MCF 10A (cell line): ENCODE measurements at places on chromosomes 1 and 21.

DNA sequence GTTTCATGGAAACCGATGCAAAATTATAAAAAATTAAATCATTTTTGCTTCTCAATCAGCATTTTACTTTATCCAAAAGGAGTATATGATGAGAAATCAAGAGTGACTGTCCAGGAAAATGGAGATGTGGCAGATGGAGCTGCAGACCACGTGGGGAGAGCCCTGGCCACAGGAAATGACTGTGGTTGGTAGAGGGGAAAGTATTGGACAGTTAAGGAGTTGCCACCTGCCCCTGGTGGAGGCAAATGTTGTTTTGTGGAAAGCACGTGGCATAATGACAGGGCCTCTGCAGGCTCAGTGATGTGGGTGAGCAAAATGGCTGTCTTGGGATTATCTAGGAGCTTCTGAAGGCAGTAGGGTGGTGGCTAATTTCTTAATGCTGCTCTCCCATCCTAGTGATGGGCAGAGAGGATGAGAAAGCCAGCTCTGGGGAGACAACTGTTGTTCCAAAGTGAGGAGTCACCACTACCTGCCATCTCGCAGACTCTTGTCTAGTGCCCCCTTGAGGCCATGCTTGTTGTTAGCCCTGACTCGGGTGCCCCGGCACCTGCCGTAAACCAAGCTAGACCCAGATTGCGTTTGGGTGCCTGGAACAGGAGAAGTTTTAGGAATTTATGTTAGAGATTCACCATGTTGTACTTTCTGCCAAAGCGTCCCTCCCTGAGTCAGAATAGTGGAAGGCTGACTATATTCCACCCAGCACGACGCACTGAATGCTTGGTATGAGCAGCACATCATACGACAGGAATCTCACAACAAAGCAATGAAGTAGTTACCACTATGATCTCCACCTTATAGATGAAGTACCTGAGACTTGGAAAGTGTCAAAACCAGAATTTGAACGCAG is 144.0 kb downstream of the ROR1 start:
- peak; percentile 46 for DNase-seq

DNA sequence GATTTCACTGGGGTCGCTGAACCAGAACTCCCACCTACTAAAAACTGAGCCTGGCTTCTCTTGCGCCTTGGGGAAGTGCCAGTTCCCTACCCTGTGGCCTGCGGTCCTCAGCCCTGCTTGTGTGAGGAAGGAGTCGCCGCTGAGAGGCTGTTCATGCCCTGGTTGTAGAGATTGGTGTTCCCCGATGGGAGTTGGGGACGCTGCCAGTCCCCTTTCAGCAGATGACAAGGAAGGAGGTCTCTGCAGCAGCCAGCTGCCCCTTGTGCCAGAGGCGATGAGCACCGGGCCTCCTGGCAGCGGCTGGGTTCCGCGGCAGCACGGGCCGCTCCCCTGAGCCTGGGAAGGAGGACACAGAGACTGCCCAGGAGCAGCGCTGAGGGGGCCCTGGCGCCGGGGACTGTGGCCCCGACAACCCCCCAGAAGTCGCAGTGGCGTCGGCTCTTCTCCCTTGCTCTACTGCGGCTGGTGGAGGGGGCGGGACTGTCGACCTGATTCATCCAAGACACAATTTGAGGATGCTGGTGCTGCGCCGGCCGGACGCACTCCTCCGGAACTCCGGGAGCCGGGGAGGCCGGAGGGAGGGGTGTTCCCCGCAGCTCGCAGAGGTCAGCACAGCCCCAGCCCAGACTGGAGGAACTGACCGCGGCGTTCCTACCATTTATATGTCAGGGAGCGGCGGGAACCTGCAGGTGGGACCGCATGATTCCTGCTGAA is 12.0 kb upstream of the ADORA3 start:
- DNase-seq = no peak

- no peak for DNase-seq
These were observed 3.2 kb downstream of the GSTM2 start for GRCh38 chr1:109671067-109671466.

- no peak for DNase-seq
These were observed 235.3 kb upstream of the PLXNA2 start for GRCh38 chr1:208479435-208479834.

GRCh38 chr1:12112711-12113161 is 49.6 kb downstream of the TNFRSF8 start:
- DNase-seq = no peak

GRCh38 chr21:44079846-44080245 is 27.4 kb upstream of the PWP2 start:
- DNase-seq = no peak

GRCh38 chr21:32347977-32348376 is 44.8 kb downstream of the URB1 start:
- no peak for DNase-seq

DNA sequence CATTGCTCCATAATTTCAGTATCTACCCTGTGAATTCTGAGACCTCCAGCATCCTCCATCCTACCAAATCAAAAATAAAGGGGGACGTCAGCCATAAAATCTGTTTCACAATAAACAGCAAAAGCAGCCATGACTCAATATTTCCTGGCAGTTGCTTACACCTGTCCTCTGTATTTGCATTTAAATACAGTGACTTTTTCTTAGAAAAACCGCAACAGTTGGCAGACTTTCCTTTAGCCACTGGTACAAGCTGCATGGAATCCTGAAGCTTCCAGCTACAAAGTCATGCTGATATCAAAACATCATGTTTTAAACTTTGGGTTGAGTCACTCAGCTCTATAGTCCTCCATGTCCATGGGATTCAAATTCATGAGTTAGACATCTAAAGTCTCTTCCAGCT is 278.0 kb upstream of the KAZN start:
- DNase-seq = peak; percentile 90

DNA sequence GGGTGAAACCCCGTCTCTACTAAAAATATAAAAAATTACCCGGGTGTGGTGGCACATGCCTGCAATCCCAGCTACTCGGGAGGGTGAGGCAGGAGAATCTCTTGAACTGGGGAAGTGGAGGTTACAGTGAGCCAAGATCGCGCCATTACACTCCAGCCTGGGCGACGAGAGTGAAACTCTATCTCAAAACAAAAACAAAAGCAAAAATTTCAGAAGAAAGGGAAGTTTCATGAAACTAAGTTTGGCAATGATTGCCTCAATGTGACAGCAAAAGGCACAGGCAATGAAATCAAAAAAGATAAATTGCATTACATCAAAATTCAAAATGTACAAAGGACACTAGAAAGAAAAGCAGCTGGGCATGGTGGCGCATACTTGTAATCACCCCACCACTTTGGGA is 40.1 kb downstream of the BTF3L4 start:
- no peak for DNase-seq

DNA sequence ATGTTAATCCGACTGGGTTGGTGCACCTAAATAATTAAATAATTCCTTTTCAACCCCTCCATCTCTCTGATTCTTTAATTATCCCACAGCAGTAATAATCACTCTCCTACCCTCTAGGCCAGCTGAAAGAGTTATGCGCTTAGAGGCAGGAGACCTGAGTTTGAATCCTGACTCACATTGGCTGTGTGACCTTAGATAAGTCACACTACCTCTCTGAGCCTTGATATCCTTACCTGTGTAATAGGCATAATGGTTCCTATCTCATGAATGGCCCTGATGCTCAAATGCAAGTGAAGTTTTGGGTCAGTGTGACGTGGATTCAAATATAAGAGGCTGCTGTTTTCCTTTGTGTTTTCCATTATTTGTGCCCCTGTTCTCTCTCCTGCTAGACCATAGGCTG is 8.1 kb downstream of the MYOM3 start:
- DNase-seq = no peak

DNA sequence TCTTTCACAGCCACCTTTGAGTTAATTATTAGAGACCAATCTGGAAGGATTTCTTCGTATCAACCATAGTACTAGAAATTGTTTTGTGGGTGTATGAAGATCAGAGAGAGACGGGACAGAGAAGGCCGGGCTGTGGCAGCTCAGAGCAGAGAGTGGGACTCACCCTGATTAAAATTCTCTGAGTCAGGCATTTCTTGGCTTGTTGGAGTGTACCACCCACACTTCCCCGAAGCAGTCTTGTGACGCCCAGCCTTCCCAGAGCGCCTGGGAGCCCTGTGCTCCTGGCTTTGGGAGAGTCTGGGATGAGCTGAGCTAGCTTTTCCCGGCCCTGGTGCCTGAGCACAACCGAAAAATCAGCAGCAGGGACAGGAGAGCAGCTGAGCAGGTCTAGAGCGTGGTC is 19.4 kb downstream of the PLEKHM2 start:
- DNase-seq = peak; percentile 86

- DNase-seq = peak; percentile 33
These were observed 180.7 kb upstream of the ZNHIT6 start for GRCh38 chr1:85888921-85889320.

- DNase-seq = no peak
These were observed 3.3 kb upstream of the MX2 start for GRCh38 chr21:41358193-41359166.

DNA sequence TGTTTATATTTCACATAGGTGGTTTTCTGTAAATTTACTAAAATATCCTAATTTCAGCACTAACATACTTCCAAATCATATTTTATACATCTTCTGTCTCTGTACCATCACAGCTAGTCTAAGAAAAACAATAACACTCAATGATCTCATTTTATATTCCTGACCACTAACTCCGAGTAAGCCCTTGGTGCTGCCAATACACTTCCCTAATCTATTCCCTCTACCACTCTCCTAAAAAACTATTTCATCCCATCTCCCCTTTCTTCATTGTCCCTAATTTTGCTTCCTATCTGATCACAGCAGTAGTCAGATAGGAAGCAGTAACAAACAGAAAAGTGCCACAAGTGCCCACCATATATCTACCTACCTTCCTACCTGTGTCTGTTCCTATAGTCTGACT is 36.2 kb downstream of the ASH1L start:
- DNase-seq = no peak

DNA sequence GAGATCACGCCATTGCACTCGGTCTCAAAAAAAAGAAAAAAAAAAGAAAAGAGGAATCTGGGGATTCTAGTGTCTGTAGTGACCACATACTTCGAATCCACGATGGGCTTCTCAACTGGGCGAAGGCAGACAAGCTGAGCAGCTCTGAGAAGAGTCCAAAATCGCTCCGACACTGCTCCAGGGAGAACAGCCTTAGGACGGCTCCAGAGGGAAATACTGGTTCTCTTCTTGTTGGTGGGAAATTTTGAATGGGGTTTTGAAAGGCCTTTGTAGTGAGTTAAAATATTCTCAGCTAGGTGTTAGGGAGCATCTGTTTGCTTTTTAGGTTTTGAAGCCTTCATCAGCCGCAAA is 18.3 kb upstream of the HJV start:
- no peak for DNase-seq

DNA sequence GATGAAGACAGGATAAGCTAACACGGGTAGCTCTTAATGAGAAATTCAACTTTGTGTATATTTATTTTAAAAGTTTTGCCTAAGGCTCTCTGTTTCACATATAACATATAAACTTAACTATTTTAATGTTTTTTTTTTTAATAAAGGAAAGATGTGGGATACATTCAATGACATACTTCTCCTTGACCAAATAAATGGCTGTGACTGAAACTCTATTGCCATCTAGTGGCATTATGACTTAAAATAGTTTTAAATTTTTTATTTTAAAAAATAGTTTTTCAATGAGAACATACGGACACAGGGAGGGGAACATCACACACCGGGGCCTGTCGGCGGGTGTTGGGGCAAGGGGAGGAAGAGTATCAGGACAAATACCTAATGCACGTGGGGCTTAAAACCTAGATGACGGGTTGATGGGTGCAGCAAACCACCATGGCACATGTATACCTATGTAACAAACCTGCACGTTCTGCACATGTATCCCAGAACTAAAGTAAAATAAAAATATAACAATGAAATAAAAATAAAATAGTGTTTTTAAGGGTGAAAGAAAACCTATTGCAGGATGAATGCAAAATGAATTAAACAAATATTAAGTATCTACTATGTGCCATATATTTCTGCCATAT is 83.4 kb downstream of the LYST start:
- DNase-seq = peak; percentile 73

GRCh38 chr1:24586970-24587820 is 31.3 kb downstream of the NCMAP start:
- peak; percentile 72 for DNase-seq

GRCh38 chr1:52403566-52404115 is 582 bp downstream of the ORC1 start:
- peak; percentile 90 for DNase-seq

- no peak for DNase-seq
These were observed 127.3 kb downstream of the CAMTA1 start for GRCh38 chr1:6912518-6912917.

DNA sequence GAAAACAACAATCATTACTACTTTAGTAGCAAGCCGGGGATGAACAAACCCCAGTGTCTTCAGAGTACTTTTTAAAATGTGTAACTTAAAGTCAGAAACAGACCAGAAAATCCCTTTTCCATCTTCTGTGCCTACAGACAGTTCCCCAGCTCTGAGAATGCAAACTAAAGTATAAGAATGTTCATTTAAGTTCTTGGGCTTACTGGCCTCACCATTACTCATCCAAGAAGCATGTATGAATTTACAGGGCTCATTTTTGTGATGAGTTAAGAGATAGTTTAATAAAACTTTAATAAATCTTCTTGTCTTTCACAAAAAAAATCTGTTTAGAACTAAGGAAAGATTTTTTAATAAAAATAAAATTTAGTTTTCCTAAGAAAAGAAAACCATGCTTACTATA is 4.6 kb downstream of the LPGAT1 start:
- DNase-seq = no peak

DNA sequence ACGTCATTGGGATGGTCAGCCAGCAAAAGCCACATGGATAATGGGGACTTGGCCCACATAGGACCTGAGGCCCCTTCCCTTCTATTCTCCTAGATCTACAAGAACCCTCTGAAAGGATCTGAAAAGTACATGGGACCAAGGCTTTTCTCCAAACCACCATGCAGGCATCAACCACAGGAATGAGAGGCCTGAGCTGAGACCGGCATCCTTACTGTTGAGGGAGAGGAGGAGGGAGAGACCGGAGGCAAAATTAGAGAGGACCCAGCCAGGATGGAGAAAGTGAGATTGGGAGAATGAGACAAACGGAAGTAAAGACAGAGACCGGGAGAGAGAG is 281.7 kb downstream of the RRAGC start:
- DNase-seq = no peak

- DNase-seq = no peak
These were observed 58.7 kb upstream of the APOBEC4 start for GRCh38 chr1:183711741-183712361.

DNA sequence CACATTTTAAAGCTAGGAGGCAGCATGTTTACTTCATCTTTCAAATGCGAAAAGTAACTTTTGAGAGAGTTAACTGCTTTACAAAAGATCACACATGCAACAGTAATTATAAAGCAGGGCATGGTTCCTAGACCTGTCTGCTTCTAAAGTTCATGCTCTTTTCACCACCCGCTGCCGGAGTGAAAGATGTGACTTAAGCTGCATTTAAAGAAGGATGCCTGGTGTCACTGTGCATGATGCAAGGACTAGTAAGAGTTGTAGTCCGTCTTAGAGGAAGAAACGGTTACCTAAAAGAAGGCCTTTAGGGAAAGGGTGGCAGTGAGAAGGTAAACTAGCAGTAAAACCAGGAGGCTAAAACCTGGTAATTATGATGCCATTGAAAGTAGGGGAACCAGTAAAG is 1689.1 kb downstream of the KCNT2 start:
- no peak for DNase-seq
